NCI-H446 treated with DMSO at 0.1 percent for 48 hours (cell line): ENCODE measurements at places on chromosomes 13 and 19.

- DNase-seq = no peak
These were observed 52.1 kb downstream of the MAP4K1 start for GRCh38 chr19:38565691-38566105.

DNA sequence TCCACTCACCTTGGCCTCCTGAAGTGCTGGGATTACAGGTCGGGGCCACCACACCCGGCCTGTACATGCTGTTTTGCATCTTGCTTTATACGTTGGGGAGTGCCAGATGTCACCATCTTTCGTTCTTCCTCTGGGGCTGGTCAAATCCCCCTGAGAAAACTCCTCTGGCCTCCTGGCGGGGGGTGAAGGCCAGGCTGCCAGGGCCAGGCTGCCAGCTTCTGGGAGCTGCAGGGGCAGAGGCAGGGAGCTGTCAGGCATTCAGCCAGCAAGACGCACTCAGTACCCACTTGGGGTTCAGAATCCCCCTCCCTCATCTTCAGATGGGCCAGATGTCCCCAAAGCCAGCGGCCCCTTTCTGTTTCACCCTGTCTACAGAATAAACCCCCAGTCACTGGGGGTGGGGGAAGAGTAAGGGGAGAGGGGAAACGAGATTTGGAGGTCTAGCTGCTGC, 16.1 kb downstream of the ZSWIM9 start:
- DNase-seq = no peak

GRCh38 chr19:51089786-51090185, 7.1 kb upstream of the KLK14 start:
- no peak for DNase-seq

DNA sequence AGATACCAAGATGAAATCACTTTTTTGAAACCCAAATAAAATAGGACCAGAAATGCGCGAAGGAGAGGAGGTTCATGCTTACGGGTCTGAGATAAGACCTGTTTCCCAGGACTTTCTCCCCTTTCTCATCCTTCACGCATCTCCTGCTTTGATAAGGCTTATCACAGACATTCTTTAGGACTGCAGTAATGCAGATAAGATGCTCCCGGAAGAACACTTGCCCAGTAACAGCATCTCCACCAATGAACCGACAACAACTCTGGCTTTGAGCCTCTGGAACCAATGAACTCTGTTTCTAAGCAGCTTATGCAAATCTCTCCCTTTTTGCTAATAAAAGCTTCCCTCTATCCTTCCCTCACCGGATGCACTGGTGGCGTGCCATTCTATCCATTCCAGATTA, 783.4 kb upstream of the ARGLU1 start:
- DNase-seq = no peak

- no peak for DNase-seq
These were observed 668.1 kb downstream of the SLITRK5 start for GRCh38 chr13:88339271-88339741.

- DNase-seq = no peak
These were observed 19.8 kb downstream of the EEF1AKMT1 start for GRCh38 chr13:20754009-20754408.

DNA sequence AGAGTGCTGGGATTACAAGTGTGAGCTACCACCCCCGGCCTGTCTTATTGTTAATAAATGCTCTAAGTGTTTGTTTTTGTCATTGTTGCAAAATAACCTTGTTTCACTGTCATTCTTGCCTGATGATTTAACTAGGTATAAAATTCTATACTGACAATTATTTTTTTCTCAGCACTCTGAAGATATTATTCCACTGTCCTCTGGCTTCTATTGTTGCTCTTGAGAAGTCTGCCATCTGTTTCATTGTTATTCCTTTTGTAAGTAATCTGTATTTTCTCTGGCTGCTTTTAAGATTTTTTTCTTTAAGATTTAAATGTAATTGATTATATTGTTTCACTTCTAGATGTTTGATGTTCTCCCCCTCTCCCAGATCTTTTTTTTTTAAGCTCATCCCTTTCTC, 17.6 kb downstream of the ZNF420 start:
- no peak for DNase-seq

- no peak for DNase-seq
These were observed 69.8 kb downstream of the KCNRG start for GRCh38 chr13:50085063-50085462.

GRCh38 chr19:18362934-18363542, 22.6 kb downstream of the PGPEP1 start:
- DNase-seq = no peak

DNA sequence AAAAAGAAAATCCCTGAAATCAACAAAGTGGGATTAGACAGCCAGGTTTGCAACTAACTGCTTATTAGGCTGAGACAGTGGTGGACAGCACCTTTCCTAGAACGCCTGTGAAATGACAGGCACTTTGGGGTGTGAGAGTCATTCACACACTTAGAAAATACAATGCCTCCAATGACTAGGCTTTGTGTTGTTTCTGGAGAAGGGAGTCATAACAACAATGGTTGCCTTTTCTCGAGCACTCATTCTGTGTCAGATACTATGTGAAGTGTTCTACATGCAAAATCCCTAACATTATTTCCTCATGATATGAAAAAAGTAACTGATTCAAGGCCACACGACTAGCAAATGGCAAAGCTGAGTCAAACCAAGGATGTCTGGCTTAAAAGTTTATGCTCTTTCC, 41.2 kb downstream of the SACS start:
- no peak for DNase-seq

DNA sequence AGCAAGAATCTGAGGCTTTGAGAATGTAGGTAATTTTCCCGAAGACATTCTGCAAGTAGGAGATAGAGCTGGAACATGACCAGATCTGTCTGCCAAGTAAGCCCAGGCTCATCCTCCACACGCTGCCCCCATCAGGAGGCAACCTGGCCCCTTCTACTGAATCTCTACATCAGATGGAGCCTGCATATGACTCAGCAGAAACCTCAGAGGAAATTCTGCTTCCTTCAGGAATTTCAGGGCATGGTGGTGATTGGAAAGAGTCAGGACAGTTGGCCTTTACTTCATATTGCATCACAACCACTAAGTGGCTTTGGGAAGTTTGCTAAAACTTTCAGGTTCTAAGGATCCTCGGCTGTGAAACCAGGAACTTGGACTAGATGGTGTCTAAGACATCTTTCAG, 85.2 kb downstream of the LRRC63 start:
- DNase-seq = no peak

DNA sequence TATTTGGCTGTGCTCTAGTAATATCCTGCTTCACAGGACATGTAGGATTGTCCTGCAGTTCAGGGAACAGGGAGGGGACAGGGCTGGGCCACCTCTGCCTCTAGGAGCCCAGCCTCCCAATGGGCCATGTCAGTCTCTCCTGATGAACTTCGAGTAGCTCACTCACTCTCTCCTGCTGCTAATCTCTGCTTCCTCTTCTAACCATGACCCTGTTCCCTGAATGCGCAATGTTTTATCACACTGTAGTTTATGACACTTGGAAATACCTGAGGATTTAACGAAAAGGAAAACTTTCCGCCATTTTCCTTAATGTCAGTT, 9.2 kb downstream of the PARP4 start:
- DNase-seq = no peak

GRCh38 chr13:112231451-112232083, 144.6 kb upstream of the SPACA7 start:
- no peak for DNase-seq

DNA sequence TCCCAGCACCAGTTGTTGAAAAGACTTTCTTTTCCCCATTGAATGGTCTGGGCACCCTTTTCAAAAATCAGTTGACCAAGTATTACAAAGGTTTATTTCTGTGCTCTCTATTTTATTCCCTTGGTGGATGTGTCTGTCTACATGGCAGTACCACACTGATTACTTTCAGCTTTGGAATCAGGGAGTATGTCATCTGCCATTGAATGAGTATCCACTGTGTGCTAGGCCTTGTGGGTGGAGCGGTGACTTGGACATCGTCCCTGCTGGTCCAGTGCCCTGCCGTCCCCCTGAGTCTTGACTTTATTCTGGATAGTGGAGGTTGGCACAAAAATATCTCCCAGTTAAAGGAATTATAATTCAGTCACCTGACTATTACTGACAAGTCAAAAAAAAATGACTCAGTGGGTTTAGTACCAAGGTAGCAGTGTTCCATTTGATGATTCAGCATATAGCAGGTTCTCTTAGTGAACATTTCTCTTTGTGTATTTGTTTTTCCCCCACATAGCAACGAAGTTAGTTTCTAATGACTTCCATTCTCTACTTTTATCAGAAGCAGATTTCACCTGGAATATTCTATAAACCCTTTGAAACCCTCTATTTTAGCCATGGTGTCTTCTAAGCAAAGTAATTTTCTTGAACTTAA, 3.9 kb downstream of the UPF3A start:
- DNase-seq = no peak

DNA sequence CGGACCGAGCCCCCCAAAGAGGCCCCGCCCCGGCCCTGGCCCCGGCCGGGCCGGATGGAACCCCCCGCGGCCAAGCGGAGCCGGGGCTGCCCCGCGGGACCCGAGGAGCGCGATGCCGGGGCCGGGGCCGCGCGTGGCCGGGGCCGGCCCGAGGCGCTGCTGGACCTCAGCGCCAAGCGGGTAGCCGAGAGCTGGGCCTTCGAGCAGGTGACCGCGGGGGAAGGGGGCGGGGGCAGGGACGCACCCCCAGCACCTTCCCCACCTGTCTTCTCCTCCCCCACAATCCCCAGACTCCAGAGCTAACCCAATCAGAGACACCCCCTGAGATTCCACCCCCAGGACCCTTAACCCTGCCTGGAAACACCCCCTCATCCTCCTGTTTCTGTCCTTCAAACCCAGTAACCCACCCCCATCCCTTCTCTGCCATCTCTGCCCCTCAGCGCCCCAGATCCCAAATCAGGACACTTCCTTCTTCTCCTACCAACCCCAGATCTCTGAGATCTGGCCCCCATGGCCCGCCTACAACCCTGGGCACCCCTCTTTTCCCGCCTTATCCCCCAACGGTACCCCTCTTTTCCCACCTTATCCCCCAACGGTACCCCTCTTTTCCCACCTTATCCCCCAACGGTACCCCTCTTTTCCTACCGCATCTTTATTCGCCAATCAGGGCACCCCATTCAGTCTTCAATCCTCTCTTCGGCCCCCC, 505 bp downstream of the ZSWIM4 start:
- DNase-seq = no peak

DNA sequence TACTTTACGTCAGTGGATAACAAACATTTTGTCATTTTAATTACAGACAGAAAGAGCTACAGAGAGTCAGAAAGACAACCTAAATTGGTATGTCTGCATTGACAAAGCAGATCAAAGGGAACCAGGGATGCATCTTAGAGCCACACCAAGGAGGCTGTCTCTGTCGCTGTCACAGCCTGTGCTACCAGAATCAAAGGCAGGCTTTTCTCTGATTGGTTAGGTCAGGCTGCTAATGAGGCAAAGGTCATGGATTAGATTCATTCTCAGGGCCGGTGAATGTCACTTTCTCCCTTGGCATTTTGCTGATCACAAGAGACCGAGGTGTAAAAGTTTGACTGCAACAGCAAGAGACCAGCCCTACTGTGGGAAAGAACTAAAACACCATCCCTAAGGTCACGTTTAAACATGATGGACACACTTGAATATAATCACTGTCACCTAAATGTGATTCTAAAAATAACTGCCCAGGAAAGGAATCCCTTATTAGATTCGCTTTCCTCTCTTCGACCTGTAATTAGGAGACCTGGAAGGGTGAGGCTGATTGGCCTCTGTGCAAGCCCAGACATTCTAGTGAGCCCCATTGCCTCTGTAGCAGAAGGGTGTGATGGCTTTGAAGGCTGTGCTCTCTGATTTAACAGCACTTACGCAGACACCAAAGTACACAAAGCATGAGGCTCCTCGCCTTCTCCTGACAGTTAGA, 314.4 kb upstream of the NBEA start:
- DNase-seq = no peak

GRCh38 chr19:35037716-35038622, 3.6 kb upstream of the HPN start:
- DNase-seq = peak; percentile 83
